ENCODE measurements at places on chromosomes 1 and 21. TPM values are rescaled to one million over a fixed set of nuclear protein-coding genes. Genes with fewer than 3 reads are reported as not detected.

MCM3AP gene
- total RNA-seq, result 81.9 TPM

HSD3B1 gene
- not detected for total RNA-seq

EDARADD gene
- not detected for total RNA-seq

PRAMEF2 gene
- not detected for total RNA-seq

KLF17 gene
- total RNA-seq, result not detected

NMNAT2 gene
- 0.29 TPM for total RNA-seq

SYCP1 gene
- not detected for total RNA-seq

TNFSF4 gene
- total RNA-seq, result 0.16 TPM

FMO2 gene
- total RNA-seq, result 25.1 TPM

DISP3 gene
- not detected for total RNA-seq

ADCY10 gene
- total RNA-seq, result not detected

DNAJC28 gene
- 1.5 TPM for total RNA-seq

DNA sequence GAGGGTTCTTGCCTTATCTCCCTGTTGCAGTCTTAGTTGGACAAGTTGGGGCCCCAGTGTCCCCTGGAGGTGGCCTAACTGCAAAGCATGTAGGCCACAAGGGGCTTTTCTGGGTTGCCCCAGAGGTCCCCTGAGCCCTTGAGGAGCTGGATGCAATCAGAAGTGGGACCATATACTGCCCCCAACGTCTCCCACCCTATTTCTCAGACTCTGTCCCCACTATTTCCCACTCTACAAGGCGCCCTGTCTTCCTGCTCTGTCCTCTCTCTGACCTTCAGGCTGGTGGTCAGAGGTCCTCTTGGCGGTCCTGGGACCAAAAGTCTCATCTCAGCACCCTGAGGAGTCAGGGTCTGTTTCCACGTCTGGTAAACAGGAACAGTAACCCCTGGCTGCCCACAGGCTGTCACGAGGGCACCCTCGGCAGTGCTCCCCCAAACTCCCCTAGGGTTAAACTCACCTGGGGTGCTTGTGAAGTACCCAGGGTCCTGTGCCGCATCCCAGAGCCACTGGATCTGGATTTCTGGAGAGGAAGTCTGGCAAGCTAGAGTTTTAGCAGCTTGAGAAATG is 14.9 kb downstream of the PROK1 start:
- peaks cover 14% of the 10 kb centered on the region for H3K4me1 ChIP-seq
- H3K4me3 ChIP-seq, result no peak overlapping the region
- no peak for DNase-seq
- H3K27ac ChIP-seq, result no peak overlapping the region
- no peaks in the 10 kb centered on the region for H3K27me3 ChIP-seq

DNA sequence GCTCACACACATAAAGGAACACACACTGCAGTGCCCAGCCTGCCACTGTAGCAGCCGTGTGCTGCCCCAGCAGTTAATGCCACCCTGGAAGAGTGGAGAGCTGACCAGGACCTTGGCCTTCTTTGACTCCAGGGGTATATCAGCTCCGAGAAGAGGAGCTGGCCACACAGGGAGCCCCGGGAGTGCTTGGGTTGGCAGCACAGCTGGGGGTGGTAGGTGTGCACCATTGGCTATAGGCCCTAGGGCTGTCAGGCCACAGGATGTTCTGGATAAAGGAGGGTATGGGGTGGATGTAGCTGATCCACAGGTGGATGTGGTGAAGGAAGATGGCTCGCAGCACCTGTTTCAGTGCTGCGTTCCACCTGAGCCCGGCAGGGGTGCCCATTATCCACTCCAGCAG is 640.5 kb downstream of the PLPP3 start:
- no peak overlapping the region for H3K27ac ChIP-seq
- H3K27me3 ChIP-seq, result no peaks in the 10 kb centered on the region
- no peak overlapping the region for H3K4me3 ChIP-seq
- H3K36me3 ChIP-seq, result no peaks in the 10 kb centered on the region
- no peak for DNase-seq
- no peaks in the 10 kb centered on the region for H3K4me1 ChIP-seq

DNA sequence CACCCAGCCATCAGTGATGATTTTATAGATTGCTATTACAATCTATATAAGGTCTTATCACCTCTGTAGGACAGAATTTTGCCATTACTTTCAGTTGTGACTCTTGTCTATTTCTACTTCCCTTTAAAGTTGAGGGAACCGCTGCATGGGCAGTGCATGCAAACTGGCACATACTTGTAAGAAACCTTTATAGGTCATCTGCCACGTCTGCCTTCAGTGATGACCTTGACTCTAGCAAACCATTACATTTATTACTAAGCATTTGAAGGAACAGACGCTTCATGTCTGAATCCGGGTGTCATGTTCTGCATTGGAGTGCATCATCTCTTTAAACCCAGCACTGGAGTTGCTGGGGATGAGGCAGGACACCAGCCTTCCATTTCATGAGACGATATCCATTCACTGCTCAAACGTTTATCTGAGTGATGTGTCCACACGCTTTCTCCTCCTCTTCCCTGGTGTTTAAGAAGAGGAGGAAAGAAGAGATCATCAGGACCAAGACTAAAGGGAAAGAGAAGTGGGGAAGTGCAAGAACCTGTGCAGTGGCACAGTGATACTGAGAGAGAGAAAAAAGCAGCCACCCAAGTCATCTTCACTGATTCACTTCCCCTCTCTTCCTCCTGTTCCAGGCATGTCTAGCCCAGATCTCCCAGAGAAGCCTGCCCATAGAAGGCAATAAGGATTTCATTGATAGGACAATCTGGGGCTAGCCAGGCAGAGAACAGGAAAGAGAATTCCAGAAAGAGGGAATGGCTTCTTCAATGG is 14.1 kb downstream of the CCSAP start:
- no peak overlapping the region for H3K27ac ChIP-seq
- H3K4me1 ChIP-seq, result no peaks in the 10 kb centered on the region
- no peaks in the 10 kb centered on the region for H3K27me3 ChIP-seq
- peaks cover 20% of the 10 kb centered on the region for H3K36me3 ChIP-seq

GRCh38 chr1:229270547-229271447 is at the start of gene RAB4A:
TSS of gene RAB4A (plus strand) at chr1:229271111. CDS start at chr1:229271340, 229 bp downstream.
- DNase-seq, result peak; percentile 82
- H3K27me3 ChIP-seq, result no peaks in the 10 kb centered on the region
- no peaks in the 10 kb centered on the region for H3K36me3 ChIP-seq
- H3K27ac ChIP-seq, result peak within 1 kb of the TSS; percentile 75
- peaks cover 34% of the 10 kb centered on the region for H3K4me1 ChIP-seq
- H3K4me3 ChIP-seq, result peak within 1 kb of the TSS; percentile 69

- H3K36me3 ChIP-seq, result no peaks in the 10 kb centered on the region
- no peak overlapping the region for H3K4me3 ChIP-seq
- no peaks in the 10 kb centered on the region for H3K27me3 ChIP-seq
- H3K4me1 ChIP-seq, result no peaks in the 10 kb centered on the region
- no peak overlapping the region for H3K27ac ChIP-seq
- no peak for DNase-seq
These were observed 11.1 kb upstream of the RAVER2 start for GRCh38 chr1:64733581-64734286.

GRCh38 chr1:10179406-10180091 is 30.8 kb upstream of the KIF1B start:
- no peaks in the 10 kb centered on the region for H3K27me3 ChIP-seq
- H3K4me3 ChIP-seq, result no peak overlapping the region
- H3K27ac ChIP-seq, result peak overlapping the region; percentile 52
- peaks cover 20% of the 10 kb centered on the region for H3K4me1 ChIP-seq

GRCh38 chr1:225737161-225737560 is 40.5 kb upstream of the SRP9 start:
- no peak overlapping the region for H3K4me3 ChIP-seq
- peak overlapping the region; percentile 77 for H3K27ac ChIP-seq
- H3K36me3 ChIP-seq, result no peaks in the 10 kb centered on the region
- peaks cover 21% of the 10 kb centered on the region for H3K4me1 ChIP-seq

- H3K4me3 ChIP-seq, result no peak overlapping the region
- DNase-seq, result no peak
- no peaks in the 10 kb centered on the region for H3K27me3 ChIP-seq
- no peaks in the 10 kb centered on the region for H3K4me1 ChIP-seq
These were observed 70.4 kb upstream of the TTLL7 start for GRCh38 chr1:84069236-84069845.

- no peak overlapping the region for H3K27ac ChIP-seq
- no peaks in the 10 kb centered on the region for H3K36me3 ChIP-seq
- no peak overlapping the region for H3K4me3 ChIP-seq
- no peaks in the 10 kb centered on the region for H3K4me1 ChIP-seq
- DNase-seq, result no peak
These were observed 12.7 kb downstream of the RHEX start for GRCh38 chr1:206065547-206066145.

GRCh38 chr1:231796141-231796540 is 169.6 kb downstream of the DISC1 start:
- H3K27me3 ChIP-seq, result no peaks in the 10 kb centered on the region
- DNase-seq, result no peak
- peaks cover 6% of the 10 kb centered on the region for H3K4me1 ChIP-seq
- H3K36me3 ChIP-seq, result no peaks in the 10 kb centered on the region
- no peak overlapping the region for H3K4me3 ChIP-seq
- no peak overlapping the region for H3K27ac ChIP-seq

- peaks cover 12% of the 10 kb centered on the region for H3K4me1 ChIP-seq
- no peak for DNase-seq
- H3K4me3 ChIP-seq, result peak overlapping the region; percentile 45
These were observed 82.8 kb downstream of the DISP1 start for GRCh38 chr1:222897527-222898190.

GRCh38 chr1:162562470-162562828 is 927 bp downstream of the UAP1 start:
- peaks cover 23% of the 10 kb centered on the region for H3K4me1 ChIP-seq
- DNase-seq, result peak; percentile 34
- no peaks in the 10 kb centered on the region for H3K27me3 ChIP-seq
- peak overlapping the region; percentile 82 for H3K4me3 ChIP-seq
- peak overlapping the region; percentile 97 for H3K27ac ChIP-seq
- H3K36me3 ChIP-seq, result no peaks in the 10 kb centered on the region

DNA sequence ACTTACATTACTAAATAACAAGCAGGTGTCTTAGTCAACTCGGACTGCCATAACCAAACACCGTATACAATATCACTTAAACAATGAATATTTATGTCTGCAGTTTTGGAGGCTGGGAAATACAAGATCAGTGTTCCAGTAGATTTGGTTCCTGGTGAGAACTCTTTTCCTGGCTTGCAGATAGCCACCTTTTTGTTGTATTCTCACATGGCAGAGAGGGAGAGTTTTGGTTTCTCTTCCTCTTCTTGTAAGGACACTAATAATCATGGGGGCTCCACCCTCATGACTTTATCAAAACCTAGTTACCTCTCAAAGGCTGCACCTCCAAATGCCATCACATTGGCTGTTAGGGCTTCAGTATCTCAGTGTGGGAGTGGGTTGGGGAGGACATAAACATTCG is 82.9 kb upstream of the CACYBP start:
- H3K27me3 ChIP-seq, result no peaks in the 10 kb centered on the region
- no peaks in the 10 kb centered on the region for H3K4me1 ChIP-seq
- DNase-seq, result no peak
- H3K36me3 ChIP-seq, result no peaks in the 10 kb centered on the region
- no peak overlapping the region for H3K27ac ChIP-seq

- no peaks in the 10 kb centered on the region for H3K36me3 ChIP-seq
- DNase-seq, result no peak
- no peak overlapping the region for H3K4me3 ChIP-seq
- no peak overlapping the region for H3K27ac ChIP-seq
- no peaks in the 10 kb centered on the region for H3K4me1 ChIP-seq
These were observed 453.7 kb downstream of the SIPA1L2 start for GRCh38 chr1:232176222-232176621.

DNA sequence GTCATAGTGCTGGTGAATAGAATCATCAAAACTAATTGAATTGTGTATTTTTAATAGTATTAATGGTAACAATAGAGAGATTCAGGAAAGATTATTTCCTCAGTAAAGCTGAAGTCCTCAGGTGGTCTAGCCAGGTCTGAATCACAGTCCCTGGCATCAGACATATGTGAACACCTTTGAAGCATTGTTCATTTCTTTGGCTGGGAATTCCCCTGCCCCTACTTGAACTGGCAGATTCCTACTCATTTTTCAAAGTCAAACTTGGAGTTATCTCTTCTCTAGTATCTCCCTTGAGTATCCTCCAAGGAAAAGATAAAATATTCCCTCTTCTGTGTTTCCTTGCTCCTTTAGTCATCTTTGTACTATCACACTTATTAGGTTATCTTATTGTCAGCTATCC is 759.8 kb downstream of the ADGRL2 start:
- H3K4me1 ChIP-seq, result peaks cover 3% of the 10 kb centered on the region
- H3K4me3 ChIP-seq, result no peak overlapping the region
- no peaks in the 10 kb centered on the region for H3K27me3 ChIP-seq
- H3K36me3 ChIP-seq, result no peaks in the 10 kb centered on the region
- H3K27ac ChIP-seq, result no peak overlapping the region

DNA sequence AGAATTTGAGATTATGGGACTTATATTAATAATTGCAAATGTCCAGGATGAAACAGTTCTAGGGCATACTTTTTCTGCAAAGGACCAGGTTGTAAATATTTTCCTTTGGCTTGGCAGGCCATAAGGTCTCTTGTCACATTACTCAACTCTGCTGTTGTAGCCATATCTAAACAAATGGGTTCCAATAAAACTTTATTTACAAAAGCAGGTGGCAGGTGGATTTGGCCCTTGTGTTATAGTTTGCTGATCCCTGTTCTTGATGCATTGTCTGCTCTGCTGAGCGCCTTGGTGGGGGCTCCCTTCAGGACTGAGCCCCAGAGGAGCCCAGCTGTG is 258.5 kb downstream of the FOXD2 start:
- no peak overlapping the region for H3K4me3 ChIP-seq
- no peaks in the 10 kb centered on the region for H3K36me3 ChIP-seq
- no peak overlapping the region for H3K27ac ChIP-seq
